ENCODE measurements at places on chromosomes 4 and X. TPM values are rescaled to one million over a fixed set of nuclear protein-coding genes. Genes with fewer than 3 reads are reported as not detected.

Gene ANKRD37
- 3.3 TPM for total RNA-seq

Gene PABPC1L2A
- total RNA-seq, result not detected

Gene RBM47
- 1.8 TPM for total RNA-seq

Gene DKC1
- total RNA-seq, result 31.1 TPM

Gene AKAP14
- not detected for total RNA-seq

Gene F9
- total RNA-seq, result not detected

Gene SATL1
- total RNA-seq, result not detected

Gene ZBED1
- 27.7 TPM for total RNA-seq

Gene LNX1
- 0.51 TPM for total RNA-seq
